Globus pallidus (tissue), 1 donor: ENCODE measurements at places on chromosomes 2 and 18.

DNA sequence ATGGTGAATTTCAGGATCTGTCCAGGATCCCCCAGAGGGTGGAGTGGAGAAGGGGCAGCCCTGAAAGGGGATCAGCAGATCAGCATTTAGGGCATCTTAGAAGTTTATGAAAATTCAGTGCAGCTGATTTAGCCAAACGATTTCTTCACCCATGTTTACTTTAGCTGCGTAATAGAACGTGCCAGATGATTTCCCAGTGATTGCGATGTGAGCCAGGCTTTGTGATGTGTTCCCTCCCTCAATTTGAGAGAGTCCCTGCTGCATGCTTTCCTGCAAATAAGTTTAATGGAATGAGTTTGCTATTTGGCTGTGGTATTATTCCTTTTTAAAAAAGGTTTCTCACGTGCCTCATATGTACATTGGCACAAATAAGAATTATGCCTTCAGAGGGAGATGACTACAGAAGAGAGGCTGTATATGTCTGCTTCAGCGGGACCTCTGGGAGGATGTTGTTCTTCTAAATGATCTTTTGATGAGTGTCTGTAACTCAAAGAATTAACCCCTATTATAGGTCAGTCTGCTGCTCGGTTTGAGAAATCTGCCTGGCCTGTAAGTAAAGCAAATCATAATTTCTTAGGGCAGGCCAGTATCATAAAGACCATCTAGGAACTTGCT is 111.9 kb downstream of the MRO start:
- no peak for DNase-seq

- DNase-seq, result no peak
Measured at GRCh38 chr2:233944269-233944668, 27.1 kb downstream of the TRPM8 start.

DNA sequence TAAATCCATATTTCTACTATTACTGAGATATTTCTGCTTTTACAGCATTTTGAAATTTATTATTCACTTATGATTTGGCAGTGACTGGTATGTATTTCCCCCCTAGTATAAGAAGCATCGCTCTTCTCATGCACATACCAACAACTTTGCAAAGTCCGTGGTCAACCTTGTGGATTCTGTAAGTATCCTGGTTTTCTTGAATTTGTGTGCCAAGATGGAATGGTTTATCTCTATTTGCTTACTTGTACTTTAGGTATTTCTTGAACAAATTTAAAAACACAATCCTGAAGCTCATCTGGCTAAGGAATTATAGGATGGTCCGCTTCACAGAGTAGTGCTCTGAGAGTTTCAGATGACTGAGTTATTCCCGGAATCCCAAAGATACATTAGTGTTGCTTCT is 85.0 kb upstream of the FAM237A start:
- no peak for DNase-seq

DNA sequence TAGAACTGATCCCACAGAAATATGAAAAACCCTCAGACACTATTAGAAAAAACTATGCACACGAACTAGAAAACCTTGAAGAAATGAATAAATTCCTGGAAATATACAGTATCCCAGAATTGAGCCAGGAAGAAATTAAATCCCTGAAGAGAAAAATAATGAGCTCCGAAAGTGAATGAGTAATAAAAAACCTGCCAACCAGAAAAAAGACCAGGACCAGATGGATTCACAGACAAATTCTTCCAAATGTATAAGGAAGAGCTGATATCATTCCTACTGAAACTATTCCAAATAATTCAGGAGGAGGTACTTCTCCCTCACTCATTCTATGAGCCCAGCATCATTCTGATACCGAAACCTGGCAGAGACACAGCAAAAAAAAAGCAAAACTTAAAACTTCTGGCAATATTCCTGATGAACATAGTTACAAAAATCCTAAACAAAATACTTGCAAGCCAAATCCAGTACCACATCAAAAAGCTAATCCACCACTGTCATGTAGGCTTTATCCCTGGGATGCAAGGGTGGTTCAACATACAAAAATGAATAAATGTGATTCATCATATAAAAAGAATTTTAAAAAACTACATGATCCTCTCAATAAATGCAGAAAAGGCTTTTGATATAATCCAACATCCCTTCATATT is 1397.6 kb upstream of the DDX18 start:
- DNase-seq, result no peak

- DNase-seq, result no peak
Measured at GRCh38 chr2:127451981-127452380, 33.8 kb downstream of the PROC start.

GRCh38 chr2:9644603-9645002 is 13.8 kb upstream of the YWHAQ start:
- DNase-seq, result no peak

DNA sequence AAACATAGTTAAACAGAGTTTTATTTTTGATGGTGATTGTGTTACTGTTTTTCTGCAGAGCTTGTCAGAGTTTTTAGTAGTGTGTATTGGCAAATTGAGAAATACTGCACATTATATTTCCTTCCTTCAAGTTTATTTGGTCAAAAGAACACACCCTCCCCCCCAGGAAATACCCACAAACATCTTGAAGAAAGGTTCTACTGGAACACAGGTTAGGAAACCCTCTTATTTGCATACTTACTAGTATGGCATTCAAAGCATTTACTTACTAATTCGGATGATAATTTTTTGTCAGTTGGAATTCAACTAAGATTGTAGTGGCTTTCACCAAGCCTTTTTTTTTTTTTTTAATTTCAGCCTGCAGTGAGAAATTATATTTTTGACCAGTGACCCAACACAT is 9.1 kb downstream of the CAB39 start:
- DNase-seq, result no peak

GRCh38 chr2:237488901-237489860 is 2.1 kb downstream of the MLPH start:
- DNase-seq, result no peak

DNA sequence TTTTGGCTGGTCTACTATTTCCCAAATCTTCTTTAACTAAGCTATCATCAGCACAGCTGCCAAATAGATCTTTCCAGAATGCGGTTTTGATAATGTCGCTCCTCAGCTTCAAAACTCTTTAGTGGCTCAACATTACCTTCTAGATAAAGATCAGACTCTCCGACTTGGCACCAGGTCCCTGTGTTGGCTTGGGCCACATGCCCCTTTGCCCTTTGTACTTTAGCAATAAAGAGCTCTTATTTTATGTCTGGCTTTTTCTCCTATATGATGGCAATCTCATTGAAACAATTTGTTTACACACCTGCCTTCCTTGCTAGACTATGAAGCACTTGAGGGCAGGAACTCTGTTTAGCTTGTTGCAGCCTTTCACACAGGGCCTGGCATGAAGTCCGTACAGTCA is 128.9 kb upstream of the GATA6 start:
- DNase-seq, result no peak
